ENCODE measurements at places on chromosomes 3 and 15. TPM values are rescaled to one million over a fixed set of nuclear protein-coding genes. Genes with fewer than 3 reads are reported as not detected.
A peak's percentile ranks its signal among the peaks of the same experiment; 100 is the strongest.

The CCDC80 gene
- total RNA-seq = 71.0 TPM

DNA sequence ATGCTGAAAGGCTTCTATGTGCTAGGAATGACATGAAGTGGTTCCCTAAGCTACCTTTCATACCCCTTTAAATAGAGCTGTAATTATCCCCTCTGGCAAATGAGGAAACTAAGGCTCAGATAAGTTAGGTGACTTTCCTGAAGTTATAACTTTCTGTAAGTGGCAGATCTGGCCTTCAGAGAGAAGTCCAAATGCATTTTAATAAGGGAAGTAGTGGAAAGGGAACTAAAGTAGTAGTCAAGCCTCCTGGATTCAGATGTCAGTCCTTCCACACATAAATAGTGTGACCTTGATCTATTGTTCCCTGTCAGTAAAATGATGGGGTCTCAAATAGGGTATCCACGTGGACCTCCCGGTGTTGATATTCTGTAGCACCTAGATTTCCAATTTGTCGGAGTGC lies 277.7 kb downstream of the EDEM1 start:
- no peaks in the 10 kb centered on the region for H3K36me3 ChIP-seq
- no peak for DNase-seq
- no peaks in the 10 kb centered on the region for H3K27me3 ChIP-seq
- H3K4me1 ChIP-seq = no peaks in the 10 kb centered on the region

The HCLS1 gene
- 4.1 TPM for total RNA-seq

The IDH3A gene
- total RNA-seq = 25.3 TPM

GRCh38 chr3:133248389-133248788 lies 151.5 kb upstream of the BFSP2 start:
- H3K36me3 ChIP-seq = no peaks in the 10 kb centered on the region
- H3K4me3 ChIP-seq = no peak overlapping the region
- no peak overlapping the region for H3K27ac ChIP-seq
- no peaks in the 10 kb centered on the region for H3K4me1 ChIP-seq

DNA sequence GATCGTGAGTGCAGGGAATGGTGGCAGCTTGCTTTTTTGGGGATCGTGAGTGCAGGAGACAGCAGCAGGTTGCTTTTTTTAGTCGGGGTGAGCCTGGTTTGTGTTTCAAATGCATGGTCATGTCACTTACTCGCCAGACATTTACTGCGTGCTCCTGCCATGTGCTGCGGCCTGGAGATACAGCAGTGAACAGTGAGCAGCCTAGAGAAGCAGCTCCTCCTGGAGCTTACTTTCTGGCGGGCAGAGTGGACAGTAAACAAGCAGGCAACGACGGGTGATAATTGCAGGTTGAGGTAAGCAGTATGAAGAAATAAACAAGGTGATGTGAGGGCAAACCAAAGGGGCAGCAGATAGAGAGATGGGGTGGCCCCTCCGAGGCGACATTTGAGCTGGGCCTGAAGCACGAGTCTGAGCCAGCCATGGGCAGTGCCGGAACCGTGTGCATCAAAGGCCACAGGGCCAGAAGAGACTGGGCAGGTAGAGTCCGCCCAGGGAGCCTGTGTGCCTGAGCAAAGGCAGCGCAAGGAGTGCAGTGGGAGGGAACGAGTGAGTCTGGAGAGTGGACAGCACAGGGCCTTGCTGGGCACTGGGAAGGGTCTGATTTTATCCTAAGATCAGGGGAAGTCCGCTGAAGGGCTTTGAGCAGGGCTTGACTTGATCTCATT lies 57.3 kb upstream of the RASA2 start:
- H3K27me3 ChIP-seq = no peaks in the 10 kb centered on the region
- H3K27ac ChIP-seq = no peak overlapping the region
- peaks cover 17% of the 10 kb centered on the region for H3K4me1 ChIP-seq
- no peak overlapping the region for H3K4me3 ChIP-seq

DNA sequence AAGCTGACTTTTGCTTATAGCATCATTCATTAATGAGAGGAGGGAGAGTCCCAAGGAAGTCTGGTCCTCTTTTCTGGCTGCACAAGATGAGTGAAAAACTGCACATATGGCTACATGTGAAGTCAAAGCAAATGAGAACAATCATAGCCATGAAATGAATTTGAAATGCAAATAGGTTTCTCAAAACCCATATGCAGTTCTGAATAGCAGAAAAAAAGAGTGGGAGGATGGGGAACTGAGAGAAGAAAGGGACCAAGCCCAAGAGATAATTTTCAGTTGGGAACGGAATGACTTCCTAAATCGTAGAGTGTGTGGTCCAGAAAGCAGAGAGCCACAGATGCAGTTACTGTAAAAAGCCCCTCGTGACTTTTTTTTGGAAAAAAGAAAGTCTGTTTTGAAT lies 66.3 kb downstream of the GTPBP8 start:
- no peaks in the 10 kb centered on the region for H3K27me3 ChIP-seq
- H3K36me3 ChIP-seq = peaks cover 2% of the 10 kb centered on the region
- peak; percentile 78 for DNase-seq

DNA sequence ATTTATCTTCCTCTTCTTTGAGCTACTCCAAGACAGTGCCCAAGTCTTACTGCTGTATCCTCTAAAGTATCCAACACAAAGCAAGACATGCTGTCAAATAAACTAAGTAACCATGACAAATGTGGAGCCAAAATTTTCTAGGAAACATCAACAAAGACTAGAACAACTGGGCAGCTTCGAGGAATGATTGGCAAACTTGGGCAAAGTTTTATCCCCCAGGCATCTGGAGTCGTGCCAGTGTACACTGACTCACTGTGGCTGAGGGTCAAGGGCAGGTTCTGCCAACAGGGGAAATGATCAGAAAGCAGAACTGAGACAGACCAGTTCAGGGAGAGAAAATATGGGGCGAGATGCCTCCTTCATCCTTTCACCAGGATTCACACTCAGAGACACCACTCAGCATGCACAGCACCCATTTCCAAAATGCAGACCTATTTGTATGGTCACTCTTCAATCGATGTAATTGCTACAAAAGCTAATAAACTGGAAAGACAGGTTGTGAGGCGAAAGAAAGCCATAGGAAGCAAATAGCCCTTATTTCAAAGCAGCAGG lies 65.8 kb downstream of the MB21D2 start:
- DNase-seq = peak; percentile 70
- H3K4me1 ChIP-seq = peaks cover 13% of the 10 kb centered on the region
- no peaks in the 10 kb centered on the region for H3K27me3 ChIP-seq
- no peaks in the 10 kb centered on the region for H3K36me3 ChIP-seq

- H3K27ac ChIP-seq = no peak overlapping the region
- no peaks in the 10 kb centered on the region for H3K36me3 ChIP-seq
- no peak overlapping the region for H3K4me3 ChIP-seq
- peaks cover 14% of the 10 kb centered on the region for H3K4me1 ChIP-seq
These were observed 2.2 kb downstream of the KCTD6 start for GRCh38 chr3:58494107-58494506.

DNA sequence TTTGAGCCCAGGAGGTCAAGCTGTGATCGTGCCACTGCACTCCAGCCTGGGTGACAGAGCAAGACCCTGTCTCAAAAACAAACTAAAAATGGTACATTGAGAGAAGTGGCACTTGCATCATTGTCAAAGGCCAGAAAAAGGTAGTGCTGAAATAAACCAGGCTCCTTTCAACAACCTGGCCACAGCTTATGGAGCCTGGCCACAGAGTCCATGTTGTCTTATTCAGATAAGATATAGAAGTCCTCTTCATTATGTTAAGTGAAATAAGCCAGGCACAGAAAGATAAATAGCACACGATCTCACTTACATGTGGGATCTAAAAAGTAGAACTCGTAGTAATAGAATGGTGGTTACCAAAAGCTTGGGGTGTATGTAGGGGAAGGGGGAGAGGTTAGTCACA lies 34.8 kb downstream of the EMC4 start:
- no peak for DNase-seq
- no peak overlapping the region for H3K4me3 ChIP-seq
- H3K27me3 ChIP-seq = no peaks in the 10 kb centered on the region
- H3K36me3 ChIP-seq = peaks cover 7% of the 10 kb centered on the region
- H3K27ac ChIP-seq = no peak overlapping the region

- no peaks in the 10 kb centered on the region for H3K27me3 ChIP-seq
- no peak overlapping the region for H3K27ac ChIP-seq
- DNase-seq = no peak
- no peak overlapping the region for H3K4me3 ChIP-seq
- H3K4me1 ChIP-seq = no peaks in the 10 kb centered on the region
These were observed 40.3 kb downstream of the HGD start for GRCh38 chr3:120641696-120642246.

- peaks cover 5% of the 10 kb centered on the region for H3K36me3 ChIP-seq
- no peaks in the 10 kb centered on the region for H3K4me1 ChIP-seq
- no peak overlapping the region for H3K4me3 ChIP-seq
- DNase-seq = peak; percentile 63
These were observed 47.0 kb upstream of the PPIB start for GRCh38 chr15:64209680-64210334.

DNA sequence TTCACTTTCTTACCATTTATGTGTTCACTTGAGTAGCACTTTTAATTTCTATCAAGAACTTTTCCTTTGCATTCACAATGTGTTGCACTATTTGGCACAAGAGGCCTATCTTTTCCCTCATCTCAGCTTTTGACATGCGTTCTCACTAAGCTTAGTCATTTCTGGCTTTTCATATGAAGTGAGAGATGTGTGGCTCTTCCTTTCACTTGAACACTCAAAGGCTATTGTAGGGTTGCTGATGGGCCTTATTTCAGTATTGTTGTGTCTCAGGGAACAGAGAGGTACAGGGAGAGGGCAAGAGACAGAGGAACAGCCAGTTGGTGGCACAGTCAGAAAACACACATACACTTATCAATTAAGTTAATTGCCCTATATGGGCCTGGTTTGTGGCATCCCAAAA lies 127.4 kb upstream of the MLF1 start:
- DNase-seq = no peak
- H3K36me3 ChIP-seq = no peaks in the 10 kb centered on the region
- H3K4me1 ChIP-seq = no peaks in the 10 kb centered on the region

GRCh38 chr3:107117922-107118536 lies 259.2 kb upstream of the CCDC54 start:
- H3K36me3 ChIP-seq = no peaks in the 10 kb centered on the region
- no peak overlapping the region for H3K27ac ChIP-seq
- H3K4me1 ChIP-seq = peaks cover 5% of the 10 kb centered on the region
- peak; percentile 88 for DNase-seq
- no peaks in the 10 kb centered on the region for H3K27me3 ChIP-seq

DNA sequence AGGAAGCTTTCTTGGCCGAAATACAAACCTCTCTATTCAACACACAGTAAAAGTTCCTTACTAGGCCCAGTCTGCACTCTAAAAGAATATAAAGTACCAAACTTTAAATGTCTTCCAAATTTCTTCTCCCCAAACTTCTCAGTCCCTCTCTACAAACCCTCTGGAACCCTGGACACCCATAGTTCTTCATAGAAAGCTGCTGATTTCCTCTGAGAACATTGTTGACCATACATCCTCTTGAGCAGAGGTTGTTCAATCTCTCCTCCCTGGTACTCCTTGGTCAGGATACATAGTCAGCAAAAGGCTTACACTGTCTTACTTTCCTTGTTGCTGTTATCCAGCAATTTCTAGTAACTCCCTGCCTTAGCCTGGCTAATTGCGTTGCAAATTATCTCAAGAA lies 3.1 kb upstream of the ACAP2 start:
- H3K4me3 ChIP-seq = no peak overlapping the region
- H3K27me3 ChIP-seq = no peaks in the 10 kb centered on the region
- no peaks in the 10 kb centered on the region for H3K36me3 ChIP-seq
- H3K27ac ChIP-seq = no peak overlapping the region
- DNase-seq = no peak

- no peak for DNase-seq
- H3K36me3 ChIP-seq = no peaks in the 10 kb centered on the region
- H3K4me1 ChIP-seq = no peaks in the 10 kb centered on the region
- H3K4me3 ChIP-seq = no peak overlapping the region
- H3K27me3 ChIP-seq = no peaks in the 10 kb centered on the region
- no peak overlapping the region for H3K27ac ChIP-seq
These were observed 2.1 kb downstream of the XCR1 start for GRCh38 chr3:46025139-46025538.

DNA sequence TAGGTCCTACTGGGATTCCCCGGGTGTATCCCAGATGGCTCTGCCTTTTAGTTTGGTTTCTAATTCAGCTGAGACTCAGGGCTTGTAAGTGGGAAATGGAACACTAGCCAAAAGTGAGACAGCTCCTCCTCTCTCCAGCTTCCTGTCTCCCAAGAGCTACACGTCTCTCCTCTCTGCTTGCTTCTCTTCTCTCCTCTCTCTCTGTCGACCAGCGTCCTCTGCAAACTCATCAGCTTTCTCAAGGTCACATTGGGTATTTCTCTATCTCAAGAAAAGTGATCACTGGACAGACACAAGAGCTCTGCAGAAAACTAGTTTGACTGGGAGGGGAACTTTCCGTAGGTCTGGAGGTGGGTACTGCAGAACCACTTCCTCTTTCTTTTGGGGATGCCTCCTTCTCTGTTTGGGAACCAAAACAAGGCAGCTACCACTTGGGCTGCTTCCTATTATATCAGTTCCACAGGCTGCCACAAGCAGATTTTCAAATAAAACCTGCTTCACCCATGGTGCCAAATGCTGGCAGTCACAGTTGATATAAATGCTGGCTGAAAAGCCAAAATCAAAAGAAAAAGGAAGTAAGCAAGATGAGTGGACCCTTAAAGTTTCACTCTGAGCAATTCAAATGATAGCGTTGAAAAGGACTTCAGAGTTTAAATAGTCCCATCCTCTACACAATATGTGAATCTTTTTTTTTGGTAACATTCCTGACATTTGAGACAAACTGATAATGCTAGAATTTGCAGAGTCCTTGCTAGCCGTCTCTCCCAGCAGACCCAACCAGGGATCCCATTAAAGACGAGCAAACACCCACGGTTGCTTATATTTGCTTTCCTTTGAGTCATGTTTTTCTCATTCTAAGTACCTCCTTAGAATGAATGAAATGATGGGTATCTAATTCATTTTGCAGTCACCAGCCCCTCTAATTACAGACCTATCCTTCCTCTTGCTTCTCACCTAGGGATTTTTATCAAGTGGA lies 7.2 kb upstream of the DYNC1LI1 start:
- no peak overlapping the region for H3K4me3 ChIP-seq
- peak; percentile 72 for DNase-seq
- no peaks in the 10 kb centered on the region for H3K36me3 ChIP-seq
- peak overlapping the region; percentile 51 for H3K27ac ChIP-seq

The LRRC31 gene
- not detected for total RNA-seq

The PRSS50 gene
- 0.09 TPM for total RNA-seq
